ENCODE measurements at places on chromosomes 7 and 10.

- DNase-seq, result no peak
These were observed 39.9 kb downstream of the APBB1IP start for GRCh38 chr10:26478061-26478460.

- no peak for DNase-seq
These were observed 30.2 kb downstream of the CHN2 start for GRCh38 chr7:29224726-29225125.

- DNase-seq, result no peak
These were observed 34.2 kb upstream of the IL15RA start for GRCh38 chr10:6011558-6011957.

GRCh38 chr10:66214721-66215404 is 711.0 kb upstream of the LRRTM3 start:
- no peak for DNase-seq

GRCh38 chr10:113267619-113268562 is 285.0 kb upstream of the HABP2 start:
- DNase-seq, result no peak

- no peak for DNase-seq
These were observed 7.0 kb downstream of the DNTT start for GRCh38 chr10:96311180-96311715.

GRCh38 chr7:33880787-33881186 is 24.6 kb upstream of the BMPER start:
- no peak for DNase-seq

DNA sequence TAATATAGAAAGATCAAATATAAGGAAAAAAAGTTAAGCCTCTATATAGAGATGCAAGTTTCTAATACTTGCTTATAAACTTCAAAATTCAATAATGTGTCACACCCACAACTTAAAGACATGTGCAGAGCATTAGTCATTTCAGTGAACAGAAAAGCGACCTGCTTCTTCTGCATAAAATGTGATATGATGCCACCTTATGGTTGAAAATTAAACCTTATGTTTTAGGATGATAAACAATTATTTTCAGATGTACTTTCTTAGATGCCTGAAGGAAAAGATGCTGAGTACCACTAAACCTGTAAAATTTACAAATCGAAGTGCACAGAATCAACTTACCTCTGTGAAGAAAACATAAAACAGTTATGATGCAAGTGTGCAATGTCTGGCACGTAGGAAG is 96.0 kb downstream of the MTERF1 start:
- DNase-seq, result no peak

DNA sequence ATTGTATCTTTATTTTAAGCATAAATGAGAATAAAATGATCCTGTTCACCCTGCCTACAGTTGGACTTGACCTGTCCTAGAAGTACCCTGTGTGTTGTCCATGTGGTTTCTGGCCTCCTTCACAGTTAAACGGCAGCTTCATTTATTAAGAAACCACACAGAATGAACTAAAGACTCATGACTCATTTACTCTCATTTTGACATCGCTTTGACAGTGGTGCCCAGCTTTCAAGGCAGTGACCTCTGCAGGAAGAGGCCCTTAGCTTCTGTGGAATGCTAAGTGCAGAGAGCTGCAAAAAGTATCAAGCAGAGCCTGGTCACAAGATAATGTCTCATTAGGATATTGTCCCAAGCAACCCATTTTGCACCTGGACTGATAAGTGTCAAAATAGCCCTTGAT is 93.4 kb downstream of the AVL9 start:
- no peak for DNase-seq

- no peak for DNase-seq
These were observed 21.3 kb downstream of the PTPN12 start for GRCh38 chr7:77558284-77558967.

DNA sequence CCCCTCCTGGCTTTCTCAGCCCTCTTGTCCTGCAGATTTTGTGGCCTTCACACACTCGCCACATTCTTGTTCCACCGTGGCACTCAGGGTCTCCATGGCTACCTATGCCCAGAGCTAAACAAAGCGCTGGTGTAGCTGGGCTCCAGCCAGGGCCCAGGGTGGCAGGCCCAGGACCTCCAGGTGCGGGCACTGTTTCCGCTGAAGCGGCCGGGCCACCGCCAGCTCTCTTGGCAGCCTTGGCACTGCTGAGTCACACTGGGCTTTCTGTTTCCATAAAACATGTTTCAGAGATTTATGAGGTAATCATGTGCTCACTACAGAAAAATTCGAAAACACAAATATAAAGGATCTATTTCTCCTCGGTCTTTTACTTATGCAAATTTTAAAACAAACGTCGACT is 51.3 kb downstream of the AOC1 start:
- peak; percentile 78 for DNase-seq

DNA sequence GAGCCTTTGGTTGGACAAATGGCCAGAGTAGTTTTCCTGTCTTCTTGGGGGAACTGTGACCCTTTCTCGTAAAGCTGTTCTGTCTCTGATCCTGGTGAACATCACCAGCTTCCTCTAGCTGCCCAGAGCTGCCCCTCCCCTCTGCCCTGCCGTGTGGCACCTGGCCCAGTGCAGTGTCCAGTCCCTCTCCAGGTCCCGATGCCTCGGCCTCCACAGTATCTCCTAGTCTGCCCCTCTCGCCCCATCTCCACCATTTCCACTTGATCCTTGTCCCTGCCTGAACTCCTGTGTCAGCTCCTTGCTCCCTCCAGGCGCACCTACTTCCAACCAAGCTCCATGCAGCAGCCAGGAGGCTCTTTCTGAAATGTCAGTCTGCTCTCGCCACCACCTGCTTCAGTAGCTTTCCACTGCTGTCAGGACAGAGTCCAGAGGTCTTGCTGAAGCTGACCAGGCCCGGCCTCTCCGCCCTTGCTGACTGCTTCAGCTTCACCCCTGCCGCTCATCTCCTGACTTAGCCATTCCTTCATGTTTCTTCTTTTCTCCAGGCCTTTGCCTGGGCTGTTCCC is 133.6 kb downstream of the GRK5 start:
- peak; percentile 33 for DNase-seq

Data from left cardiac atrium (tissue), 4 donors.